ENCODE measurements at places on chromosomes 1 and 21. TPM values are rescaled to one million over a fixed set of nuclear protein-coding genes. Genes with fewer than 3 reads are reported as not detected.

Gene SPRR2F
- total RNA-seq, result not detected

Gene RNU1-3
- total RNA-seq, result not detected

Gene ANKRD65
- total RNA-seq, result not detected

Gene TOMM40L
- 10.1 TPM for total RNA-seq

Gene OR2M3
- not detected for total RNA-seq

Gene CFHR2
- total RNA-seq, result not detected

Gene DNAH14
- 6.8 TPM for total RNA-seq

Gene PADI4
- total RNA-seq, result not detected

Gene CHAF1B
- 13.5 TPM for total RNA-seq

Measured in A549 treated with RU486 at 1 μM for 4 hours (cell line).